ENCODE measurements at places on chromosomes 1 and 21. TPM values are rescaled to one million over a fixed set of nuclear protein-coding genes. Genes with fewer than 3 reads are reported as not detected.

GRCh38 chr1:165138960-165139359 lies 217.6 kb downstream of the LMX1A start:
- DNase-seq: no peak

DNA sequence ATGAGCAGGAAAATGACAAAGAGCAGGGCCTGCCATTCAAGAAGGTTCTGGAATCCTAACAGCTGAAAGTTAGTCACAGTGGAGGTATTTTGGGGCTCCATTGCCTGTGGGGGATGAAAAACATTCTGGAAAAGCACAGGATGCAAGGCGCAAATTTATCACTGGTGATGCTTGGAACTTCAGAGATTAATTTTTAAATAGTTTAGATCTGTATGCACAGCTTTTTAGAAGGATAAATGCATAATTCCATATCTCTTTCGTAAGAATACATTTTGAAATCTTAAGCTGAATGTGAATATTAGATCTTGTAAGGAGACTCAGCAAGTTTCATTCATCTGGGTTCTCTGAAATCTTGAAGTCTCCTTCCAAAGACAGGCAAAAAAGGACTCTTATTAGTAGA lies at the start of gene OR11L1:
Gene OR11L1, minus strand, starts transcription at position 101 of the 400 bp plus-strand sequence. Its CDS starts 0 bp downstream, at position 101.
- no peak for DNase-seq

CFH gene
- 24.8 TPM for polyA plus RNA-seq

C1orf21 gene
- 18.6 TPM for polyA plus RNA-seq

DNA sequence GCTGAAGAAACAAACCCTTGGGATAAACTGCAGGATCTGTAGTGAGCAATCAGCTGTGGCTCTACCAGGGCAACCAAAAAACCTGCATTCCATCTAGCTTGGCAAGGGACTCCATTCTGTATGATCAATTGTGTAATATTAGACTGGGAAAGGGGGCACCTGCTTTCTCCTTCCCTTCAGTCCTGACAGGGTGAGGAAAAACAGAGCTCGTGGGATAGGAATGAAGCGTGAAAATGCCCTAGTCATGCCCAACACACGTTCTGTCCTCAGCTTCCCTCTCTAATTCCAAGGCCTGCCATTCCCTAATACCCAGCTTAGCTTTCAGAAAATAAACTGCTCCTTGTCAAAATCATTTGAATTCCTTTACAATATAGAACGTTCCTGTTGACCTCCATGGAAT lies 442.3 kb downstream of the PLPP3 start:
- DNase-seq: no peak

- no peak for DNase-seq
Measured at GRCh38 chr1:48940962-48941732, 164.5 kb upstream of the BEND5 start.

DNA sequence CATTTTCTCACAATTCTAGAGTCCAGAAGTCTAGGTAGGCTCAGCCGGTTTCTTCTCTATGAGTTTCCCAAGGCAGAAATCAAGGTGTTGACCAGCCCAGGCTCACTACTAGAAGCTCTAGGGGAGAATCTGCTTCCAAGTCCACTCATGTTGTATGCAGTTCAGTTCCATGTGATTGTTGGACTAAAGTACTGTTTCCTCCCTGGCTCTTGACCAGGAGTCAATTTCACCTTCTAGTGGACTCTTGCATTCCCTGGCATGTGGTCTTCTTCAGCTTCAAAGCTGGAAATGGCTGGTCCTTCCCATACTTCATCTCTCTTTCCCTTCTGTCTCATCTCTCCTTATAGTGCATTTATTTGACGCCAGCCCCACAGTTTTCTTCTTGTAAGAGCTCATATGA lies 153.4 kb downstream of the KCNT2 start:
- DNase-seq: no peak

DNA sequence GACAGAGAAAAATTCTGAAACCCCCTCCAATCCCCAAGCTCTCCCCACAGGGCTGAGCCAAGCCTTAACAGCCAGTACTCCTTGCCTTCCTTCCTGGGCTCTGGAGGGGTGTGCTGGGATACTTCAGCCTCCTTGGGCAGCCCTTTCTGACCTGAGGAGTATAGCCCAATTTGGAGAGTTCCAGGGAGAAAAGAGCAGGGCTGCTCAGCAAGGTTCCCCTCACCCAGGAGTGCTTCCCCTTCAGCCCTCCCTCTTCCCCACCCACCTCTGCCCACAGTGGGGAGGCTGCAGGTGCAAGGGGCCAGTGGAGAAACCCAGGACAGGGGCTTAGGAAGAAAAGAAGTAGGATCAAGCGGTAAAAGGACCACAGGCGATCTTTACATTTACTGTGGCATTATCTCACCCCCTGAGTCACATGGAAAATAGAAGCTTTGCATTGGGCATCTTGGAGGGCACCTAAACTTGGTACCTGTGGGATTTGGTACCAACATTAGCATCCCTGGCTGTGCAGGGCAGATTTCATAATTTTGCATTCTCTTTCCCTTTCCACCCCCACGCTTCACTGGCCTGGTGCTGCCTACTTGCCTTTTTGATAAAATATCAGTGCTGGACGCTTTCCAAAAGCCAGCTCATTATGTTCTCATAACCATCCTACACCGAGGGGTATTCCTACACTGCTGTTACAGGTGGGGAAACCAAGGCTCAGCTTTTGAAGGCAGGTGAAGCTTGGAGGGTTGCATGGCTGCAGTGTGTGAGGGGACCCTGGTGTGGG lies 2.8 kb upstream of the ADORA1 start:
- peak; percentile 5 for DNase-seq

SPAG17 gene
- polyA plus RNA-seq: 8.7 TPM

ZNF683 gene
- polyA plus RNA-seq: not detected

TPTE gene
- polyA plus RNA-seq: not detected

NSL1 gene
- polyA plus RNA-seq: 19.5 TPM
